ENCODE measurements at places on chromosomes 3 and 15. TPM values are rescaled to one million over a fixed set of nuclear protein-coding genes. Genes with fewer than 3 reads are reported as not detected.

The ATP13A5 gene
- not detected for total RNA-seq

The CA12 gene
- 101 TPM for total RNA-seq

The ROPN1 gene
- total RNA-seq: not detected

The LSMEM2 gene
- not detected for total RNA-seq

The EIF4G1 gene
- 222 TPM for total RNA-seq

The FMN1 gene
- 26.4 TPM for total RNA-seq

The TUSC7 gene
- not detected for total RNA-seq

The LYSMD2 gene
- 2.5 TPM for total RNA-seq

Measured in bronchial smooth muscle cell (primary cell).